ENCODE measurements at places on chromosomes 6 and 20.

DNA sequence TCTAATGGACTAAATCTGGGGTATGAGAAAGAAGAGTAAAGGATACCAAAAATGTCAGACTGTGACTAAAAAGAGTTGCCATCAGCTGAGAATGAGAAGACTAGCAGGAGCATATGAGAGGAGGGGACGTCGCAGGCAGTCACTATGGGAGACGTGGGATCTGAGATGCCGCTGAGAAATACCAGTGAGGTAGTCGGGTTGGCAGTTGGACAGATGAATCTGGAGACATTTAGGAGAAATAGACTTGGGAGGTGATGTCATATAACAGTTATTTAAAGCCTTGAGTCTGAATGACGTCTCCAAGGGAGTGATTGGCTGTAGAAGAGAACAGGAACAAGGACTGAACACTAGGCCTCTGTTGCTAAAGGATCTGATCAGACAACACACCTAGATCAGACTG is 51.5 kb upstream of the TRIM26 start:
- DNase-seq, result no peak

- peak; percentile 80 for DNase-seq
Observed at GRCh38 chr20:24357177-24357576, 112.3 kb upstream of the SYNDIG1 start.

GRCh38 chr6:170281331-170282292 is 9.3 kb downstream of the DLL1 start:
- DNase-seq, result no peak

GRCh38 chr6:119524410-119524809 is 174.8 kb upstream of the MAN1A1 start:
- DNase-seq, result no peak

DNA sequence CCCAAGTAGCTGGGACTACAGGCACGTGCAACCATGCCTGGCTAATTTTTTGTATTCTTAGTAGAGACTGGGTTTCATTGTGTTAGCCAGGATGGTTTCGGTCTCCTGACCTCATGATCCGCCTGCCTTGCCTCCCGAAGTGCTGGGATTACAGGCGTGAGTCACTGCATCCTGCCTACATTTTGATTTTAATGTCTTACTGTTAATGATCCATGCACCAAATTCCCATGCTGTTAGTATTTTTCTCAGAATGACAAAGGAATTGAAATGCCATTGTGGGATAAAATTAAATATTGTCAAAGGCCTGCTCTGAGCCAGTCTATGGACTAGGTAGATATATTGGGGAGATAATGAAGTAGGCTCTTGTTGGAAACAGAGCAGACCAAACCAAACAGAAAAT is 28.2 kb downstream of the CBFA2T2 start:
- DNase-seq, result no peak

DNA sequence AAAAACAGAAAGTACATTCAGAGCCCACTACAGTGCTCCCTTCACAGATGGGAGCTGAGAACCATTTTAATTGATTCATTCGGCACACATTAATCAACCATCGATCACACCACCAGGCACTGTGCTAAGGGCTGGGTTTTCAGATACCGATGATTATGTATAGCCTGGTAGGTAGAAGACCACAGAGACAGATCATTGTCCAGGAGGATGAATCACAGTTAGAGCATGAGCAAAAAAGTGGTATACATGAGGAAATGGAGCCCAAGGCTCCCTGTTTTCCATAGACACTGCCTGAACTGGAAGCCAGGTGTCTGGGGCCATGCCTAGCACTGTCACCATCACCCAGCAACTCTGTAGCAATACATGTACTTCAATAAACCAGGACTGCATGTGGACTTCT is 9.0 kb upstream of the PRDM1 start:
- no peak for DNase-seq

All from NCI-H2029 (cell line).